ENCODE measurements at places on chromosomes 5 and 9.
A peak's percentile ranks its signal among the peaks of the same experiment; 100 is the strongest.

- no peak for DNase-seq
Observed at GRCh38 chr9:110842169-110842568, 173.6 kb downstream of the MUSK start.

GRCh38 chr5:139574641-139575312 lies 13.6 kb downstream of the UBE2D2 start:
- DNase-seq: peak; percentile 36

DNA sequence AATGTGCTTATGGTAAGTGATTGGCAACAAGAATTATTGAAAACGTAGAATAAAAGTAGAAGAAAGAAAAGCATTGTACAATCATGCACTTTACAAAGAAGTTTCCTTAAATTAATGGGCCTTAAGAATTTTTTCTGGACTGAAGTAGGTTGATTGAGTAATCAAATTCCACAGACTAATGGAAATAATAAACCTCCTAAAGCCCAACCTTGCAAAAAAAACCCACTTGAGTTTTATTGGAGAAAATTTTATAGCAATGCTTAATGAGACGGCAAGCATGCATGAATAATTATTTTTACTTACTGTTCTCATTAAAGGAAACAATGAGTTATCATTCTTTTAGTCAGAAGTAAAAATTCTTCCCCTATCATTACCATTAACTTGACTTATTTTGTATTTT lies 676.1 kb upstream of the C9orf72 start:
- no peak for DNase-seq

DNA sequence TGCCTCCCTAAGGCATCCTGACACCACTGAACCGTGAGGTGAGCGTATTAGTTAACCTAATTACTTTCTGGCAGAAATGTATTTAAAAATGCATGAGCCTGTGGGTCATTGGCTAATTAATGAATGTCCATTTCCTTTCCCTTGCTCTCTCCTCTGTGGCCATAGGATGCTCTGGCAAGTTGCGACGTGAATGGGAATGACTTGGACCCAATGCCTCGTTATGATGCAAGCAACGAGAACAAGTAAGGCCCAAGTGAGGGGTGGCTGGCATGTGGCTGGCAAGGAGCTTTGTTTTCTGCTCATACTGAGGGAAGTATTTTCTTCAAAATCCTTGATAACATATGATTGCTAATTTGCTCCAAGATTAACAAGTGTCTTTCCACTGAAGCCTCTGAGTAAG lies 136.3 kb downstream of the PCSK5 start:
- no peak for DNase-seq

DNA sequence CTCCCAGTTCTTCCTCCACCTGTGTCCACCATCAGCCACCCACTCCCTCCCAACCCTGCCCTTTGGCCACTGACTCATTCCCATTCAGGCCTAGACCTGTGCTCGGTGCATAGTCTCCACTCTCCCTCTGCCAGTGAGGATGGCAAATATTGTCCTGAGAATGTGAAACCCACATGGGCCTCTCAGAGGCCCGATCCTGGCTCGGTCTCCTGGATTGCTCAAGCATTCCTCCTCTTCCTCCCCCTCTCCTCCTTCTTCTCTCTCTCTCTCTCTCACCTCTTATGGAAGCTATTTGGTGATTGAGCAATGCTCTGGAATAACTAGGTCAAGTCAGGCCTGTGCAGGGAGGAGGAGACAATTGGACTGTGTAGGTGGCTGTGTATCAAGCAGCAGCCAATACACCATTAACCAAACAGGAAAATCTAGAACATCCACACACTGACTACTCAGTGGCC lies 99.9 kb downstream of the KLF4 start:
- DNase-seq: no peak

DNA sequence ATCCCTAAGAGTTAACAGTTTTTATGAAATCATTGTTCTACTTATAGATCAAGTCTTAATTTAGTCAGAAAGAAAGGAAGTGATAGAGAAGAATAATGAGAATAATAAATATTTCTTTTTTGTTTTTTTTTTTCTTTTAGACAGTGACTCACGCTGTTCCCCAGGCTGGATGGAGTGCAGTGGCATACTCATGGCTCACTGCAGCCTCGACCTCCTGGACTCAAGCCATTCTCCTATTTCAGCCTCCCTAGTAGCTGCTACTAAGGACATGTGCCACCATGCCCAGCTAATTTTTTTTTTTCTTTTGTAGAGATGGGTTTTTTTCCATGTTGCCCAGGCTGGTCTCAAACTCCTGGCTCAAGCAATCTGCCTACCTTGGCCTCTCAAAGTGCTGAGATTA lies 11.0 kb downstream of the IFNA21 start:
- DNase-seq: no peak

DNA sequence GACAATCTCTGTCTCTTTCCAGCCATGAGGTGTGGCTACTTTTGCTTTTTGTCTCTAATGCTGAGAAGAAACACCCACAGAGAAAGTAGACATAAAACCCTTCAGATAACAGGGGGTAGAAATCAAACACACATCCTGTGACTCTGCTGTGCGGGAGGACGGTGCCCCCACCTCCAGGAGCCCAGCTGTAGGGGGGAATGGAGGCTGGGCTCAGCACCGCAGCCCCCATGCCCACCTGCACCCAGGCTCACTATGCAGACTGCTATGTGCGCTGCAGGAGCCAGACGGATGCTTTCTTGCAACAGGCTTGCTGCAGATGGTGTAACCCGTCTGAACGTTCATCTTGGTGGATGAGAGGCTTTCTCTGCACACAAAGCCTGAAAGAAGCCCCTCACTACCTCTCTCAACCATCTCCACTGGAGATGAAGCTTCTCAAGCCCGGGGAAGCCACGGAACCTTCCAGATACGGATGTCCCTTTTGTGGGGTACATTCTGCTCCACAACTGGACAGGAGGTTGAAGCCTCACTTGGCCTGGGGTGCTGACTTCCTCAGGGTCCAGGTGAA lies 207.2 kb downstream of the GADD45G start:
- DNase-seq: peak; percentile 3

DNA sequence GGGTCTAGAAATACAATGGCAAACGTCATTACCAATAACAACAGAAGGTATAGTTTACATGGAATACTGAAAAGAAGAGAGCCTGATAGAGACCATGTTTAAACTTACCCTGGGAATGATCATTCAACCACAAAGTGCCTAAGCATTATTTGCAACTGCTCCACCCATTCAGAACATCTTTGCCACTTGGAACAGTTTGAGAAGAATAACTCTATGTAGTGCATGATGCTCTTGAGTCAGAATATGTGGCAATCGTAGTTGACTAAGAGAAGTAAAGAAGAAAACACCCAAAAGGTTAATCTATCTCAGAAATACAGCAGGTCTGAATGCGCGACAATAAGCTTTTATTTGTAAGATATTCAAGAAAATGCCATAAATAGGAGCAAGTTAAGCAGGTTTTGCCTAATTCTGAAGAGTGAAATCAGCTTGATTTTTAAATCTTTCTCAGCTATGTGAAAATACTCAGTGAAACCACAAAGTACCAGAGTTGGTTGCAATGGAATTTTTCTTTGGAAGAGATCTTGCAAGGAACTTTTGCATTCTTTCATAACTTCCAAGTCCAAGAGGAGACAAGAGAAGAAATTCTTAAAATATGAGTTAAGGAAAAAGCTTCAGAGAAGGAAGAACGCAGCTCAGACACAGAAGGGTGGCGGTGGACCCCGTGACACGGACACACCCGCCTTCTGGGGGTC lies 64.3 kb downstream of the HABP4 start:
- DNase-seq: no peak

GRCh38 chr5:107805166-107805565 lies 134.4 kb upstream of the EFNA5 start:
- DNase-seq: no peak
